ENCODE measurements at places on chromosomes 2 and 18. TPM values are rescaled to one million over a fixed set of nuclear protein-coding genes. Genes with fewer than 3 reads are reported as not detected.

GRCh38 chr2:209563453-209563852 lies 139.6 kb downstream of the MAP2 start:
- no peak for DNase-seq

DNA sequence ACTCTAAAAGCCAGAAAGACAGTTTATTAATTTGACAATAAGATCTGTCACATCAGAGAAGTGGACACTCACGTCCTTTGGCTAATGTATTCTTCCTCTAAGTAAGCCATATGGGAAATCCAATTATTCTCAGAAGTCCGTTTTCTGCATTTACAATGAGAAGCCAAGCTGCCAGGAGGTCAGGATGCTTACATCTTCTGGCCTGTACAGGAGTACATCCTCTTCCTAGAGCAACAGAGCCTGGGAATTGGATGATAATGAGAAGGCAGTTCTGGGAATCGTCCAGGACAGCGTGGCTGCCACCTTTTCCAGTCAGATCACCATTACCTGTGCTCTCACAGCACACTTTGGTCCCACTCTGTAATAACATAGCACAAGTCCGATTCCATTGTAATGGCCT lies 5.2 kb downstream of the RAPGEF4 start:
- DNase-seq, result no peak

- no peak for DNase-seq
Observed at GRCh38 chr2:72803626-72804320, 22.1 kb downstream of the EXOC6B start.

GRCh38 chr18:48292229-48292628 lies 117.0 kb downstream of the ZBTB7C start:
- no peak for DNase-seq

DNA sequence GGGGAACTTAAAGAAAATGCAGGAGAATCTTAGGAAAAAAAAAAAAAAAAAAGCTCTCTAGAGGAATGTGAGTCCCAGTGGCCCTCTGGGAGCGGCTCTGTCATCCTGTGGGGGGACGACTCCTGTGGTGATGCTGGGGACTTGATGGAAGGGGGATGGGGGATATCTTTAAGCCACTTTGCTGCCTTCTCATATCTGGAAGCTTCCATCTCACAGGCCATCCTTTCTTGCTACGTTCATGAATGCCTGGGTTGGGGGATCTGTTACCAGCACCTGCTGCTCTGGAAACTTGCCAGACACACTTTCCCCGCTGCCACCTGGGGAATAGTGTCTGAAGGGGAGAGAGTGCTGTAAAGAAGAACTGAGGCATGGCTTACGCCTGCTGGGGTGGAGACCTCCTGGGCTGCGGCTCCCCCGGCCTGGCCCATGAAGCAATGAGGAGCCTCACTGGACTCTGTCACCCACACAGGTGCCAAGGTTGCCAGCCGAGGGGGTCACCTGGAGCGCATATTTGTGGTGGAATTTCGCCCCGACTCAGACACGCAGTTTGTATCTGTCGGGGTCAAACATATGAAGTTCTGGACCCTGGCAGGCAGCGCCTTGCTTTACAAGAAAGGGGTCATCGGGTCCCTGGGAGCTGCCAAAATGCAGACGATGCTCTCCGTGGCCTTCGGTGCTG lies 92.8 kb downstream of the RTN4 start:
- DNase-seq, result no peak

DNA sequence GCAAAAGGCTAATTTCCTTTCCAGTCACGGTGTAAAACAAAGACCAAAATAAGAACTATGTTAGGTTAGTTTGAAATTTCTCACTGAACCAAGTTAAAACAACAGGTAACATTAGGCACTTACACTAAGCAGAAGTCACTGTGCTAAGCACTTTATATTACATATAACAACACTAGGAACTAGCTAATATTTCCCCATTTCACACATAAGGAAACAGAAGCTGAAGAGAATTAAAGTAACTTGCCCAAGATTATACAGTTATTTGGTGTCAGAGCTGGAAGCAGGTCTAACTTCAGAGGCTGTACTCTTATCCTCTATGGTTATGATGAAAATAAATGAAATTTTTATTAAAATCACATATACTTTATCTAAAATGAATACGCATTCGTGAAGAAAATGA lies 5.9 kb downstream of the ITSN2 start:
- DNase-seq, result no peak

DNA sequence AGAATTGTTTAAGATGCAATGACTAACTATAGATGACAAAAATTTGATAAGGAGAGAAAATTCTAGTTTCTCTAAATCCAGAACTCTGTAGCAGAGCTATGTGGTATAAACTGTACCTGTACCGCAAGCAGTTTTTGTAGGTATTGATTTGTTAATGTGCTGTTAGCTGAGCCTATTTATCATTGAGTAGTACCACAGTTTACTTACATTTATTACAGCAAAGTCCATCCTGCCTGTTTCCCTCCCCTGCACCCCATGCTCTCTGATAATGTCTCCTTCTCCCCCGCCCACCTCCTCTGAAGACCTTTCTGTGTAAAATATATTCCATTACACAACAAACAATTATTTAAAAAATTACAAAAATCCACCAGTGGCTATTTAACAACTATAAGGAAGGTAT lies 170.6 kb downstream of the RNF152 start:
- no peak for DNase-seq

GRCh38 chr18:2104620-2105462 lies 466.5 kb downstream of the METTL4 start:
- no peak for DNase-seq

DNA sequence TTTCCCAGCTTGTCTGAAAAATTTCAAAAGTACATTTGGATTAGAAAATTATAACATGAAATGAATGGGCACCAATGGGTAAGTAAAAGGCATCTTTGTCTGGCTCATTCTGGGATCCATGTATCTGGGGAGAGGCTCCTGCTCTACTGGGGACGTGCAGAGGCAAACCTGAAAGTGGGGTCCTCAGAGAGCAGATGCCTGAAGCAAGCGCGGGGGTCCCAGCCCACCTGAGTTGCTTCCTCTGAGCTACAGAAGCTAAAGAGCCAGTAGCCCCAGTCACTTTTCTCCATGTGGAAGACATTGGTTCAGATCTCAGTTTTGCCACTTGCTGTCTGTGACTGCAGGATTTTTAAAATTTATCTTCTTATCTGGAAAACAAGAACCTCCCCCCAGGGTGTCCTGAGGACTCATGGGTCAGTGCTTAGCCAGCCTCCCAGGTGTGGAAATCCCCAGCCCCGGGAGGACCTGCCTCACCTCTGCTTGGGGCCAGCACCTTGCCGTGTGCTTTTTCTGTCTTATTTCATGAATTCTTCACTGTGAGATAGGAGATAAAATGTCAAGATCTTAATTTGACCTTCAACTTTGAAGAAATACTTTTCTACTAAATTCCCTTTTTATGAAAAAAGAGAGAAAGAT lies 25.1 kb upstream of the ODC1 start:
- DNase-seq, result no peak

ANKAR gene
- polyA plus RNA-seq, result 2.4 TPM

GRCh38 chr2:40370007-40370395 lies 81.9 kb downstream of the SLC8A1 start:
- DNase-seq, result no peak

MSTN gene
- 0.05 TPM for polyA plus RNA-seq

- no peak for DNase-seq
Observed at GRCh38 chr2:232487385-232488096, at the start of gene ECEL1. ECEL1 (minus strand) TSS chr2:232487834; CDS start chr2:232486653, 1,181 bp downstream.

All from BJ (cell line).